ENCODE measurements at places on chromosomes 12 and 14.
A peak's percentile ranks its signal among the peaks of the same experiment; 100 is the strongest.

- no peak for DNase-seq
Measured at GRCh38 chr12:64066776-64067175, 155.3 kb downstream of the KICS2 start.

GRCh38 chr14:92848887-92849286 is 54.8 kb downstream of the GOLGA5 start:
- DNase-seq, result peak; percentile 6

DNA sequence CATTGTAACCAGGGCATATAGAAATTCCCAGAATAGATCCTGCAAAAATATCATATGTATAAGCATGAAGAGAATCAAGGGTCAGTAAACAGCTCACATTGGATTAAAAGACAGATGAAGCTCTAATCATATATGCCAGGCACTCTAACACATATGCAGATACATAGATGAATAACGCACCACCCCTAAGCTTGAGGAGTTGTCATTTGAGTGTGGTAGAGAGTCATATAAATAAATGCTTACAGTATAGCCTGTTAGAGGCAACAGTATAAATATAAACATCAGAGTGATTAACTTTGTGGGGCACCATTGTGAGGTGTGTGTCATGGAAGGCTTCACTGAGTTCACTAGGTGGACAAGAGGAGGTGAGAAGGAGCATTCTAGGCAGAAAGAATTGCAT is 346.7 kb upstream of the PRICKLE1 start:
- DNase-seq, result no peak

GRCh38 chr12:31929027-31929526 is 30.1 kb upstream of the RESF1 start:
- no peak for DNase-seq

- DNase-seq, result no peak
Measured at GRCh38 chr12:233615-233968, 19.6 kb upstream of the SLC6A12 start.

- no peak for DNase-seq
Measured at GRCh38 chr12:6257007-6257406, 53.5 kb upstream of the PLEKHG6 start.

GRCh38 chr12:56833780-56834179 is 70.7 kb downstream of the HSD17B6 start:
- no peak for DNase-seq

DNA sequence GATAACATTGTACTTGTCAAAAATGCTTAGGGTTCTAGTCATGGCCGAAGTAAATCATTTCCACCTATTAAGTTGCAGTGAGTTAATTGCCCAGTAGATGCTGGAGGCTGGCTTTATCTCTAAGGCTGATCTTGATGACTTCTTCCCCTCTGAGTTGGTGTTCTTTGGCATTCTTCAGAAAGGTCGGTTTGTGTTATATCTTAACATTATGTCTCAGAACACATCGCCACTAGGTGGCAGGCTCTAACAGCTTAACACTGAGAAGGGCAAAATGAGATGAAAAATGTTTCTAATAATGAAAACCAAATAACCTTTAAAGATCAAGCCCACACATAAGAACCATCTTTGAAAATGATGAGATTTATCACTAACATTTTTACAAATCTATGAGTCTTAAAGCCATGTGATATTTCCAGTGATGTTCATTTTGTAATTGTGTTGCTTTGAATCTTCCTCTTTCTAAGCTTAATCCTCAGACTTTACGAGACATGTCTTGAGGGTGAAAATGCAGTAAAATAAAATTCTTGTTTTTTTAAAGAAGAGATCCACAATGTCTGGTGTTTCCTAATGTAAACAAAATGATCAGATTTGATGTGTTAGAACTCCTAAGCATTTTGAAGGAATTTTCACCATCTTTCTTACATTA is 28.6 kb downstream of the SUDS3 start:
- DNase-seq, result peak; percentile 63

- DNase-seq, result no peak
Measured at GRCh38 chr14:32709027-32709426, 229.7 kb upstream of the NPAS3 start.

DNA sequence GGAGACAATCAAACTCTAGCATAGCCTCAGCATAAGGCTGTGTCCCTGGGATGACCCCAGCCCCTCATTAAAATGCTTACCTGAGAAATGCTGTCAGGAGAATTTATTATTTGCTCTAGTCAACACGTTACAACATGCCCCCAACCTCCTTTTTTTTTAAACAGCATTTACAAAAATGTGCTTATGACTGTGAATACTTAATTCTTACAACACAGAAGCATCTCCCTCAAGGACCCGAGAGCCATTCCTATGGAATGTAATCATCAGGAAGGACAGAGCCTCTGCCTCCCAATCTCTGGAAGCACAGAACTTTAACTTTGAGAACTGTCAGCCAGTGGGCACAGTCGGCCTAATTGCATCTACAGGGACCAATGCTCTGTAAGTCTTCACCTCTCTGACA is 136.6 kb upstream of the OVCH1 start:
- DNase-seq, result no peak

GRCh38 chr14:30974628-30975027 is 50.8 kb upstream of the AP4S1 start:
- DNase-seq, result no peak

GRCh38 chr12:54044425-54045103 is 9.1 kb upstream of the HOXC4 start:
- no peak for DNase-seq

- DNase-seq, result no peak
Measured at GRCh38 chr12:52033446-52034140, 17.6 kb upstream of the NR4A1 start.

DNA sequence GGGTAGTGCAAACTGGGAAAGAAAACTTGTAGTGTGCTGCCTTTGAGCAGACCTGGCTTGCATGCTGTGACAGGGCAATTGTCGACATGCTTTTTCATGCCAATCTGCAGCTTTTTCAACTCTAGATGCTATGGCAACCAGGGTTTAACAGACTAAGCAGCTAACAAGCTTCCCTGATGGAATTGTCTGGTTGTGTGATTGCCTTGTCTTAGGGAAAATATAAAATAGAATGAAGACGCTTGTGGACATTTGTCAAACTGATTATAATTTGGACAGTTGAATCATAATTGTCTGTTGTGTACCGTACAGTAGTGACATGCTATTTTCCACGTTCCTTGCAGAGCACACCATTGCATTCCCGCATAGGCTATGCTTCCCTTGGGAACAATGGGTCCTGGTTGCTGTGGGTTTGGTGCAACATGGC is 113.0 kb downstream of the FOXG1 start:
- DNase-seq, result no peak

DNA sequence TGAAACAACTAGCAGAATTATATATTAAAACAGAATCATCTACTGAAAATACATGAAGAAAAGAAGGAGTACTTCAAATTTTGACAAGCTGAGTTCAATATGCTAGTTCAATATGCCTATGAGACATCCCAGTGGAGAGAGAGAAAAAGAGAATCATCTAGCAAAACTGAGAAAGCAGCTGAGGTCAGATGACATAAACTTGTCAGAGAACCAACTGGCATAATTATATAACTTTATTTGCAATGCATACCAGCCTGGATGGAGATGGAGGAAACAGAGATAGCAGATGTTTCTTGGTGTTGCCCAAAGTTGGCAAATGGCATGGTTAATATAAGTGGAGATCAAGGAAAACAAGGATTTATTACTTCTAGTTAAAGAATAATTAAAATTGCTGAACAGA is 148.7 kb upstream of the PDZRN4 start:
- DNase-seq, result no peak

- no peak for DNase-seq
Measured at GRCh38 chr14:72621387-72622065, 272.4 kb downstream of the DPF3 start.

GRCh38 chr12:112122823-112123690 is 2.3 kb upstream of the TRAFD1 start:
- peak; percentile 68 for DNase-seq

DNA sequence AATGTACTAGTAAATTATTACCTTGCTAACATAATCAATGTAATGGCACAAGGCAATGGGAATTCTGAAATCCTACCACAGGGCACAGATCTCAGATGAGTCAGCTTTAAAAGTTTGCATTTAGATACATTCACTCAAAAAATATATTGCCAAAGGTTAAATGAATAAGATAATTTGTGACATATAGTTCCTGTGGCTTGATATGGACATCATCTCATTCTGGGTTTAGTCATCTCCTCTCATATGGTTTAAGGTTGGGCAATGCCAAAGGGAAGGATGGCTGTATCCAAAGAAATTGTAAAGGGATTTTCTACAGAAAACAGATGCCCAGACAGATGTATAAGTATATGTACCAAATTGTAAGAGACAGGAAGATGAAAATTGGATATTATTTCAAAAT is 1065.0 kb downstream of the LRFN5 start:
- DNase-seq, result no peak

DNA sequence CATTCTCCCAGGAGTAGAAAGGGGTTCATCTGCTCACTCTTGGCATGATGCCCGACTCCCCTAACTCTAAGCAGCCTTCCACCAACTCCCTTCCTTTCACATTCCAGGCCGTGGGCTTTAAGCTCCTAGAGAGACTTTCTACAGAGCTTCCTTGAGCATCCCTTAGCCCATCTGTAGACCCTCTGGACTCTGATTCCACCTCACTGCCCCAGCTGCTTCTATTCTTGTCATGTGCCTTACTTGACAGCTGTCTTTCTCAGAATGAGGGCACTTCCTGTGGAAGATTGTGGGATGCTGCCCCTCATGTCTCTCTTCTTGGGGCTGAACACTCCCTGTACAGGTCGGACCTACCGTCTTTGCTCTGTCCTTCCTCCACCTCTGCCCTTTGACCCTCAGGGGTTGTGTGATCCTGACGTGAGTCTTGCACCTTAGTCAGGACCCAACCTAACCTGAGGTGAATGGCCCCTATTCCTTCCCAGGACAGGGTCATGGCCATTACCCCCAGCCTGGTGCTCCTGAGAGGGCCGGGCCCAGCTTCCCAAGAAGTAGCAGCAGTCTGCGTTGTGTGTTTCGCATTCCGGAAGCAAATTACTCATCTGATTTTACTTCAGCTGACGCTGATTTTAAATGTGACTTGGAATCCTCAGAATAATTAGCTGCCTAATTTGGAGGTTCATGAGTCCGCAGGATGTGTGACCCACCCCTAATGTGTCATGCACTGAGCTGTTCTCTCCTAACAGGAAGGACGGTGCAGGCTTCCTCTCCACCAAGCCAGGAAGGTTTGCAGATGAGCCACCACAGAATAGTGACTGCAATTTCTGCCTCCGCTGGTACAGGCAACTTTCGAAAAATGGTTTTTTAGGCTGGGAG is 2.7 kb upstream of the GALNT6 start:
- no peak for DNase-seq

DNA sequence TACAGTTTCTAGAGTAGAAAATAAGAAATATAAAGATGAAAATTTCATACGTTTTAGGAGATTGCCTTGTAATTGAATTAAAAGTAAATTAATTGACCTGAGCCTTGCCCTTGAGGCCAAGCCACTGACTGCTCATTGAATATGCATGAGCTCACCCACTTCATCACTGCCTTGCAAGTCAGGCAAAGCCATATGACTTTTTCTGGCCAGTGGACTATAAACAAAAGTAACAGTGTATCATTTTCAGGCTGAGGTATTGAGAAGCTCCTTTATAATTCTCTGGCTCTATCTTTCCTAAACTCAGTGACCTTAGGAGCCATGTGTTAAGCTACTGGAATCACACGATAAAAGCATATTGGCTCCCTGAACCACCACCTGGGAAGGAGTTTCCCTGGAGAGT is 369.3 kb downstream of the NUAK1 start:
- DNase-seq, result no peak

GRCh38 chr12:128069359-128069997 is 197.5 kb upstream of the TMEM132C start:
- DNase-seq, result peak; percentile 33

DNA sequence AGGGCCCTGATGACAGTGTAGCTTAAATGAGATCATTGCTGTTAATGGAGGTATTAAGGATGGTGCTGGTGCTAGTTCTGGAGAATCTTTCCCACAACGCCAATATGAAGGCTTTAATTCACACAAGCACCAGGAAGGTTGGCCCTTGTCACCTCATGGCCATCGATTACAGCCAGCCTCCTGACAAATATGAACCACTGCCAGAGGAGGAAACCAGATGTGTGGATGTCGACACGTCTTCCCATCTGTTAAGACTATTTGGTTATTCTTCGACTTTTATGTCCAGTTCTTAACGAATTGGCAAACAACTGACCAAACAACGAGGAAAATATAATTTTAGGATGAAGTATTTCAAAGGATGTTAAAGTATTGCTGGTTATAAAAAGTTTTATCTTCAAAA is 79.5 kb downstream of the PIK3C2G start:
- DNase-seq, result no peak

GRCh38 chr14:68558096-68558495 is 234.8 kb downstream of the ZFP36L1 start:
- DNase-seq, result no peak

GRCh38 chr12:74689071-74689655 is 151.5 kb downstream of the ATXN7L3B start:
- peak; percentile 2 for DNase-seq

GRCh38 chr14:76089575-76089974 is 62.1 kb upstream of the GPATCH2L start:
- DNase-seq, result no peak

DNA sequence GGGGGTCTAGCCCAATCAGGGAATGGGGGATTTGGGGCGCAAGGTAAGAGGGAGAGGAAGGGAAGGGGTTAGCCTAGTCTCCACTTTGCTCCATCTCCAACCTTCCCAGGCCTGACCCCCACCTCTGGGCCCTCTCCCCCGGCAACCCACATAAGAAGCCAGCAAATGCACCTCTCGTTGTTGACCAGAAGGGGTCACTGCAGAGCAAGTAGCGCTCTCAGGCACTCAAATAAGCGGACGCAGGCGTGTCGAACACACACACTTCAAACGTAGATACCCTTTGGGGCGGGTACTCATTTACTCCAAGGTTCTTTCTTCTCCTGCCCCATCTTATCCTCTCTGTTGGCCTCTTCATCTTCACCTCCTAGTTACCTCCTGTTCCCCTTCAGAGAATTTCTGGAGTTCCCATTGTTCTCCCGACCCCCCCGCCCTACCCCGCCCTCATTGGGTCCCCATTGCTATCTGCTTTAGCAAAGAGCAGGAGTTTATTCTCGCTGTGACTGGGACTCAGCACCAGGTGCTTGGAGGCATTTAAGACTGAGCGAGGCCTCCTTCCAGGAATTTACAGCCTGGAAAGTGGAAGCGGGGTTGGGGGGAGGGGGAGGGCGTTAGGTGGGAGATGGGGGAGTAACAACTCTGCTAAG is 1.5 kb upstream of the SRRM4 start:
- DNase-seq, result peak; percentile 83

DNA sequence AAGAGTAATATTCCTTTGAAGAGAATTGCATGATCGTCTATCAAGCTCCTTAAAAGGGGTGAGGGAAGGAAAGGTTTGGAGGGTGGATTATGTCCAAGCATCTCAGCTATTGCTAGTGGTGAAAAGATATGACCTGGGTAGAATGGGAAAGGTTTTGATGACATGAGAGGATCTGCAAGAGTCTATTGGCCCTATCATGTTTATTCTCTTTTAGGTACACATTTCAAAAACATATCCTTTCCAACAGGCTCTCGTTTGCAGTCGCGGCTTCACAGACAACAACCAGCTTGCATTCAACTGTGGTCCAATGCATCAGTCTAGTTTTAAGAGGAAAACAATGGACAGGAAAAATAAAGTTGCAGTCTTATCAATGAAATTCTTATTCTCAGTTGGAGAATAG is 17.1 kb downstream of the FOXG1 start:
- DNase-seq, result no peak

All from NCI-H526 (cell line).